ENCODE measurements at places on chromosomes 3 and 15. TPM values are rescaled to one million over a fixed set of nuclear protein-coding genes. Genes with fewer than 3 reads are reported as not detected.

DNA sequence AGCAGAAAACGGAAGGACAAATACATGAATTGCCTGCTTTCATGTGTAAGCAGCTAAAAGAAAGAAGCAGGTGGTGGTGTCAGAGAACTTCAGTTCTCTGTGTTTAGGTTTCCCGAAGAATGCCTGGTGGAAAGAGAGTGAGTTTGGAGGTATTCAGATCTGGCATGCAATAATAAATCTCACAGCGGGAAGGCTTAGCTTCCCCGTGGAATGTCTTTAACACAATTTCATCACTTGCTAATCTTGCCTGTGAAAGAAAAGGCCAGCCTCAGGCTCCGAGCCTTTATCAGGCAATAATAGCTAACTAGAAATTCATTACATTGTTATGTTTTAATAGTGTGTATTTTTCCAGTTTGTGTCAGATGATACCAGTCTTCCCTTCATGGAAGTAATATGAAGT lies 220.3 kb downstream of the PDZRN3 start:
- DNase-seq = no peak

- DNase-seq = peak; percentile 92
Observed at GRCh38 chr3:15647611-15648167, 46.1 kb downstream of the BTD start.

The KIF7 gene
- total RNA-seq = 1.9 TPM

The DNAH1 gene
- total RNA-seq = 9.9 TPM

The KLF15 gene
- 0.19 TPM for total RNA-seq

DNA sequence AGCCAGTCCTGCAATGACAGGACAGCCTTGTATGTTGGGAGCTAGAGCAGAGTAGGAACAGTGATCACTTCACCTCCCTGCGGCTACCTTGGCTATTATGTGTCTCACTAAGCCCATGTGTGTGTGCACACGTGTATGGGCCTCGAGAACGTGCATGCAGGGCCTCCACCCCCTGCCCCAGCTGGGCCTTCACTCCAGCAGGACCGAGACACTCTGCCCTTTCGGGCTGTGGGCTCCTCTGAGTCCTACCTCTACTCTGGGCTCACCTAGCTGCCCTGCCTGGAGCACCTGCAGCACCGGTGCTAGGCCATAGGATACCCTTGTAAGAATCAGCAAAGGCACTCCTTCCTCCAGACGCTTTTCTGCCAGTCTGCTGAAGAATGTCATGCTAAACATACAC lies 77.5 kb downstream of the LINGO1 start:
- DNase-seq = no peak

- DNase-seq = peak; percentile 85
Observed at GRCh38 chr3:58116161-58116955, 94.4 kb downstream of the DNASE1L3 start.

DNA sequence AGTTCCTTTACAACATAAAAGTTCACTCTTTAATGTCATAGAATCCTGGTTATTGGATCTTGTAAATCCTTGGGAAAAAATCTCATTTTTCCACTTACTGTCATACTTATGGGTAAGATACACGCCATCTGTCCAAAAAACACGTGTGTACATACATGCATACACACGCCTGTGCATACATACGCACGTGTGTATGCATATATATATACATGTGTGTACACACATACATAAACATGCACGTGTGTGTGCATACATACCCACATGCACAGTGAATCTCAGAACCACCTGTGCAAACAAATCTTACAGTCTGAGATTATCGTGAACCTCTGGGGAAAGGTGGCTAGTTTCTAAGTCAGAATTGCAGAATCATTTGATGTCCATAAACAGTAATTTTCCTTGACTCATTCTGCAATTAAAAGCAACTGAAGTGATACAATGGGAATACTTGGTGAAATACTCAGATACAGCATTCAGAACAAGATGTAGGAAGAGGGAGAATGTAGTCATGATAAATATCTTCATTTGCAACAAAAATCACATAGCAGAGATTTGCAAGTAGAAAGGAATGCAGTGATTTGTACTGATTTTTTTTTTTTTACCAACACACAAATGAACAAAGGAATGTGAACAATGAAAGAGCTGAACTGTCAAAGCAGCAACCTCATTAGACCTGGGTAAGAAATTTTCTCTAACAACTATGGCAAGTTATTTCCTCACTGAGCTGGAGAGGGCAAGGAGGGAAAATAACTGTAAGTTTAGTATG lies 160.6 kb upstream of the POU1F1 start:
- DNase-seq = no peak

Measured in activated CD4-positive, alpha-beta T cell treated with anti-CD3 and anti-CD28 coated beads, Interleukin-2, amount 10 ng/mL, durations not matched to agents 24 days and 14 days (primary cell).